ENCODE measurements at places on chromosomes 12 and 14.

GRCh38 chr12:29692237-29692636, 91.5 kb downstream of the TMTC1 start:
- DNase-seq = no peak

DNA sequence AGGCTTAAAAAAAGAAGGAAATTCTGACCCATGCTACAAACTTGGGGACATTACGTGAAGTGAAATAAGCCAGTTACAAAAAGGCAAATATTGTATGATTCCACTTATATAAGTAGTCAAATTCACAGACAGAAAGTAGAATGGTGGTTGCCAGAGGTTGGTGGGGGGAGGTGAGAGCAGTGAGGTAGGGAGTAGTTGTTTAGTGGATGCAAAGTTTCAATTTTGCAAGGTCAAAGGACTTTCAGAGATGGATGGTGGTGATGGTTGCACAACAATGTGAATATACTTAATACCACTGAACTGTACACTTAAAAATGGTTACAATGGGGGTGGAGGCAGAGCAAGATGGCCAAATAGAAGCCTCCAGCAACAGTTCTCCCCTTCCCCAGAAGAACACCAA, 86.2 kb upstream of the PLXNC1 start:
- no peak for DNase-seq

DNA sequence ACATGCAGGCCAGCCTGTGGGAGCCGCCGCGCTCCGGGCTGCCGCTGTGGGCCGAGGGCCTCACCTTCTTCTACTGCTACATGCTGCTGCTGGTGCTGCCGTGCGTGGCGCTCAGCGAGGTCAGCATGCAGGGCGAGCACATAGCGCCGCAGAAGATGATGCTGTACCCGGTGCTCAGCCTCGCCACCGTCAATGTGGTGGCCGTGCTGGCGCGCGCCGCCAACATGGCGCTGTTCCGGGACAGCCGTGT, 2.9 kb downstream of the TMEM121 start:
- no peak for DNase-seq

DNA sequence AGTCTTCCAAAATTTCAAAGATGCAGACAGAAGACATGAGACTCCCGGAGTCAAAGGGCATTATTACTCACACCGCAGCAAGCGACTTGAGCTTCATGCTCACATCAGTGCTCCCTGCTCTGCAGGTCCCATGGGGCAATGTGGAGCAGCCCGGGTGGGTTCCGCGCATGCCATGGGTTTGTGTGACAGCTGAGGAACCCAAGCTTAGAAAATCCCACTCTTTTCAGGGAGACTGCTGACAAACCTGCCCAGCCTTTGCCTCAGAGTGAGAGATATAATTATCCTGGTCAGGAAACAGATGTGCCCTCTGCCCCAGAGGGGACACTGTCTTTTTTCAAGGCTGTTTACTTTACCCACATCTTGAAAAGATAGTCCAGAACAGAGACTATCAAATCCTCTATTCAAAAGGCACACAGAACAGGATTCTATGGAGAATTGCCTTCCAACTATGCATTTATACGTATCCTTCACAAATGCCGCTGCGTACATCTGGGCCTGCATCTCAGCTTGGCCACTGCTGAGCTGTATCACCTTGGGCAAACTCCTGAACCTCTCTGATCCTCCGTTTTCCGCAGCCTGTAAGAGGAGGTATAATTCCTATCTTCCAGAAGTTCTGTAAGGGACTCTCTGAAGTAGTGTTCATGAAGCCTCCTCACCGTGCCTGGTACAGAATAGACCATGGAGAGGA, 16.0 kb downstream of the C14orf132 start:
- DNase-seq = no peak

DNA sequence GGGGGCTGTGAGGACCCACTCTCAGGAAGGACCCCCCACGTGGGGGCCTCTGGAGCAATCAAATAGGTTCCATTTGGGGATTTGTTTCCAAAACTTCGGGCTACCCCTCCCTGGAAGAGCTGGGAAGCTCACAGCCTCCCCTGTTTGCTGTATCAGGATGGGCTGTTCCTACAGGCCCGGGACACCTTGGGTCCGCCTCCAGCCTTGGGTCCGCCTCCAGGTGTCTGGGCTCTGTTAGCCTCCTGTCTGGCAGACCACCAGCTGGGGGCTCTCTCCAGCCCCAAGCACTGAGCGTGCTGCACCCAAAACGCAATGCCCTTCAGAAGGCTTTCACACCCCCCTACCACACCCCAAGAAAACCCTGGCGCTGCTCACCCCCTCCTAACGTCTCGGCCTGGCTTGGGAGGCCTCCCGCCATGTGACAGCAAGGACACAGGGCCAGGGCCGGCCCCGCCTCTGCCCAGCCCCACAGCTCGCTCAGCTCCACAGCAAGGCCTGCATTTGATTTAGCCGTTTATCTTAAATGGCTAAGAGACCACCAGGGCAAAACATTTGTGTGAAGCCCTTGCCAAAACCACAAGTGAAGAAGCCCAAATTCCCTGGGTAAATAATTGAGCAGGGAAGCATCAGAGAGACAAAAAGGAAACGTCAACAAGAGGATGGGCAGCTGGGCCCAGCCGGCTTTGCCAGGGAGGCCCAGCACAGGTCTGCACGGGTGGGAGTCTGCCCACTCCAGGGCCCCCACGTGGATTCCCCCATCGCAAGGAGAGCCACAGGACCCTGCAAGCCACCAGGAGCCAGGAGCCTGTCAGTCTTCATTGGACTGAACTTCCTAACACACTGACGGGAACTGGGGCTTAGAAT, 39.9 kb downstream of the BCL11B start:
- no peak for DNase-seq

- DNase-seq = no peak
Observed at GRCh38 chr12:89405626-89406345, 53.5 kb upstream of the DUSP6 start.

DNA sequence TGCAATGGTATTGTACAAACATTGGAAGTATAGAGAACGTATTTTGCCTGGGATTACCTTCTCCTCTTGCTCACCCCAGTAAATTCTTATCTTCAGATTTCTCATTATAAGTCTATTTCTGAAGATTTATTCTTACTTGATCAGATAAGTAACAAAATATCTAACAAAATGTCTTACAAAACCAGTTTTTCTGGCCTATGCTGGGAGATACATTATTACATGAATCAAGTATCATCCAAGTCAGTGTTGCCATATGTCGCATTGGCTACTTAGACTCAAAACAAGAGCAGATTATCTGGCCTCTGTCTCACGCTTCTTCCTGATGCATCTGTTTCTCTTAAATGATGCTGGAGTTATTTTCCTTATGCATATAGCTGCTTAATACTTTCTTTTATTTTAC, 408.5 kb downstream of the CCER1 start:
- DNase-seq = no peak

All from BJ (cell line).